T-helper 1 cell (primary cell): ENCODE measurements at places on chromosomes 13 and 19.

DNA sequence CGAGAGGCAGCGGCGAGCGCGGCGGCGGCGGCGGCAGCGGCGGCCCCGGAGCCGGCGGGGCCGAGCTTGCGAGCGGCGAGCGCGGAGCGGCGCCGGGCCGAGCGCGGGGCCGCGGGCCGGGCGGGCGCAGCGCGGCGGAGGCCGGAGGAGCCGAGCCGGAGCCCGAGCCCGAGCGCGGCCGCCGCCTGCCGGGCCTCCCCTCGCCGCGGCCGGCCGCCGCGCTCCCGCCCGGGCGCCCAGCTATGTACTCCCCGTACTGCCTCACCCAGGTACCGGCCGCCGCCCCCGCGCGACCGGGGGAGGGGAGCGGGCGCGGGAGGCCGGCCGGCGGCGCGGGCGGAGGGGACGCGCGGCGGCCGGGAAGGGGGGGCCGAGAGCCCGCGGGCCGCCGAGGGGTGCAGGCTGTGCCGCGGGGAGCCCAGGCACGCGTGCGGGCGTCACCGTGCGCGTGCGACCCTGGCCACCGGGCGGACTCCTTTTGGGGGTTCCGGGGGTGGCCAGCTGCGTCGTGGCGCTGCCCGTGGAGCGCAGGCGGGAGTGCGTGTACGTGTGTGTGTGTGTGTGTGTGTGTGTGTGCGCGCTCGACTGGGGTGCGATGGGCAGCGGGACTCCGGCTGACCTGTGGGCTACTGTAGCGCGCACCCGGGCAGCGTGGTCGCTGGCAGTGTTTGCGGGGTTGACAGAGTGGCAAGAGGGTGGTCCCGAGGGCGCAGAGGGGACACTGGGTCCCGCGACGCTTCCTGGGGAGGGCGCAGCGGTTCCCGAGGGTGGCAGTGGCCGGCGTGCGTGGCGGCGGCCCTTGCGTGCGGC, 526 bp downstream of the NFIX start:
- no peak for DNase-seq

- no peak for DNase-seq
These were observed 2321.0 kb downstream of the PCDH9 start for GRCh38 chr13:64909184-64909583.

- DNase-seq = no peak
These were observed 152.9 kb downstream of the EFNB2 start for GRCh38 chr13:106382534-106382933.

DNA sequence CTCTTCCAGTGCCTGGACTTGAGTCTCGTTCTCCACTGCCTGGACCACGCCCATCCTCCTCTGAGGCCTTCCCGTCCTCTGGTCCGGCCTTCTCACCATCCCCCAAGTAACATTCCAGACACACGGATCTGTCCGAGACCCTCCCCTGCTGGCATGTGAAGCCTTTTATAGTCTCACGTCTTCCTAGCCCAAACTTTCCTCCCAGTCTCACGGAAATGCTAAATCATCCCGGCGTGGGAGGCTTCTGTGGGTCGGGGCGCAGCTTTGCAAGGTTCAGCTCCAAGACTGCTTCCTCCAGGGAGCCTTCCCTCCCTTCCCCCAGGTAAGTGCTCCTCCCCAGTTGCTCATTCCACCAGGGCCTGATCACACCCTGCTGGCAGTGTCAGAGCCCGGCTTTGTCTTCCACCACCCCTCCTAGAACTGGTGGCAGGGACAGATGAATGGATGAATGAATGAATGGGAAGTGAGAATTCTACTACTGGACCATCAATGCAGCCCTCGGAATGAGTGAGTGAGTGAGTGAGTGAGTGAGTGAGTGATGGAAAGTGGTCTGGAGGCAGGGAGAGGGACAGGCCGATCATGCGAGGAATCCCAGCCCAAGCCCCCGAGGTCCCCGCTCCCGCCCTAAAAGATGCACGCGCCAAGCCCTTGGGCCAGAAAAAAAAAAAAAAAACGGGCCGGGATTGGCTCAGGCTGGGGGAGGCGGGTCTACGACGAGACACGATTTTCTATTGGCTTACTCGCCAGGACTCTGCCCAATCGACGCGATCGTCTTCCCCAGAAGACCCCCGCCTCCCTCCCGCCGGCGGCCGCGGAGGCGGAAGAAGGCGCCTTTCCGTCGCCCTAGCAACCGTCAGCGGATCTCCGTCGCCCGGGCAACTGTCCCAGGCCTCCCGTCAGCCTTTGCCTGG, 9.3 kb downstream of the EPHX3 start:
- peak; percentile 47 for DNase-seq

DNA sequence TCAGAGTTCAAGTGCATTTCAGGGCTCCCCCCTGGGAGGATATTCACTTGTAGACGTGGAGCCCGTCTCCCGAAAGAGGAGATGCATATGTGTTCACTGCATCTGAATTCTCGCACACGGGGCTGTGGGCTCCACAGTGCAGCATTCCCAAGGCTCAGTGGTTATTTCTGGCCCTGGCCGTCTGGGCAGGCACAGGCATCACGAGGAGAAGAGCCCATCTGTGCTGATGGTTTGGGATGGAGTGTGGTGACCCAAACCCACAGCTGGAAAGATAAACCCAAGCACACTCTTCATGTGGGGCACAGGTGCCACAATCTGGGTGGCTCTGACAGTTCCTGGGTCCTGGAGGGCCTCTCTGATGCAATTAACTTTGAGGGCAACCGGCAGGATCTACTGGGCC, 242.1 kb downstream of the TSHZ3 start:
- DNase-seq = no peak

DNA sequence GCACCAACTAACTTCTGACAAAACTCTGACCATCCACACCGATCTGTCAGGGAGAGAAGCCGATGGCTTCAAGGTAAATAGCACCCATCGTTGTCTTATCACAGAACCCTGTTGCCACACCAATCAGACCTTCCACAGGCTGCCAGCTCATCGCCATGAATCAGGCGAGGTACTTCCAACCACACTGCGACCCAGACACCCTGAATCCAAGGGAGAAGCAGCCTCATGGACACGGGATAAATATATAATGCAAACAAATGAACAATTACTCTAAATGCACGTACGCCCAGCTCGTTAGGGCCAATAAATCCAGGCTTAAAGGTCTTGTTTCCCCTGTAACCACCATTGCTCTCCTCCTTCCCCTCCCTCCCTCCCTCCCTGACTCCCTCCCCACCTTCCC, 20.8 kb downstream of the RANBP3 start:
- DNase-seq = no peak

DNA sequence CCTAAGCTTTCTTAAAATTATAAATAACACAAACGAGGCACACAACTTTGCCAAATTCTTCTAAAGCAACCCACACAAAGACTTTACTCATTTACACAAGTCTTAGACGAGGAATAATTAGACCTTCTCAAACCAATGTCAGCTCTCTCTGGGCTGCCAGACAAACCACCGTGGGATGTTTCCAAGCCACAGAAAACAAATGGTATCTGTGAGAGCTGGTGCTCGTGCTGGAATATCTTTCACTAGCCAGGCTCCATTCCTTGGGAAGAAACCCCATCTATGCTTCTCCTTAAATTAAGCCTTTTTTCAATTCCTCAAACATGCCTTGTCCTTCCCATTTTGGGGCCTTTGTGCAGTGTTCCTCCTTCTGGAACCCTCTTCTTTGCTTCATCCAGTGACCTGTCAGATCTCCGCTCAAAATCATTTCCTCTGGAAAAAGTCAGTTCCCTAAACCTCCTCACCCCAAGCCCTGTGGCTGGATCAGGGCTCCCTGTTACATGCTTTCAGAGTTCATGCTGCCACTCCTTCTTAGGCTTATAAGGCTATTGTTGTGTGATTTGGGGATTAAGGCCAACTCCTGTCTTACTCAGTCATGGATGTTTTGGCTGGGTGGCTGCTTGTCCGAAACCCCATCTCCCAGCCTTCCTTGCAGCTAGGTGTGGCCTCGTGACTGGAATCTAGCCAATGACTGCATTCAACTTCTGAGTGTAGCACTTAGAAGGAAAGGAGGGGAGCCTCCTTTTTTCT, 64.2 kb upstream of the GTF2F2 start:
- no peak for DNase-seq

- no peak for DNase-seq
These were observed 54.7 kb downstream of the MBNL2 start for GRCh38 chr13:97276862-97277269.

- DNase-seq = no peak
These were observed 26.8 kb upstream of the WDFY2 start for GRCh38 chr13:51557438-51557837.

- DNase-seq = no peak
These were observed 84.4 kb downstream of the ESD start for GRCh38 chr13:46712524-46712923.

- DNase-seq = no peak
These were observed 21.5 kb downstream of the EBPL start for GRCh38 chr13:49669735-49670309.

GRCh38 chr13:61253105-61253877, 162.4 kb downstream of the PCDH20 start:
- no peak for DNase-seq

DNA sequence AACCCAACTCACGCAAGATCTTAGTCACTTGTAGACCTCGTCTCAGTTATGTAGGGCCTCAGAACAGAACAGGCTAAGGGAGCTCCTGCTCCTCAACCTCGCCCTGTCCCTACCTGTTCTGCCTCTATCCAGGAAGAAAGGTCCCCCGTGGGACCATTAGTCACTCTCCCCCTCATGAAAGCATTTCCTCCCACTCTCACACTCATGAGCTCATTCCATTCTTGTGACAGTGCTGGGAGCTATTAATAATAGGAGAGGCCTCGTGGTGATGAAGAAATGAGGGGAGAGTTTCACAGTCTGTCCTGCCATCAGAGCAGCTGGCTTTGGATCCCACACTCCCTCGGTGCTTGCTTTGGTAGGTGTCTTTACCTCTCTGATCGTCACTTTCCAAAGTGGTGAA, 10.2 kb downstream of the PPP2R1A start:
- DNase-seq = no peak

DNA sequence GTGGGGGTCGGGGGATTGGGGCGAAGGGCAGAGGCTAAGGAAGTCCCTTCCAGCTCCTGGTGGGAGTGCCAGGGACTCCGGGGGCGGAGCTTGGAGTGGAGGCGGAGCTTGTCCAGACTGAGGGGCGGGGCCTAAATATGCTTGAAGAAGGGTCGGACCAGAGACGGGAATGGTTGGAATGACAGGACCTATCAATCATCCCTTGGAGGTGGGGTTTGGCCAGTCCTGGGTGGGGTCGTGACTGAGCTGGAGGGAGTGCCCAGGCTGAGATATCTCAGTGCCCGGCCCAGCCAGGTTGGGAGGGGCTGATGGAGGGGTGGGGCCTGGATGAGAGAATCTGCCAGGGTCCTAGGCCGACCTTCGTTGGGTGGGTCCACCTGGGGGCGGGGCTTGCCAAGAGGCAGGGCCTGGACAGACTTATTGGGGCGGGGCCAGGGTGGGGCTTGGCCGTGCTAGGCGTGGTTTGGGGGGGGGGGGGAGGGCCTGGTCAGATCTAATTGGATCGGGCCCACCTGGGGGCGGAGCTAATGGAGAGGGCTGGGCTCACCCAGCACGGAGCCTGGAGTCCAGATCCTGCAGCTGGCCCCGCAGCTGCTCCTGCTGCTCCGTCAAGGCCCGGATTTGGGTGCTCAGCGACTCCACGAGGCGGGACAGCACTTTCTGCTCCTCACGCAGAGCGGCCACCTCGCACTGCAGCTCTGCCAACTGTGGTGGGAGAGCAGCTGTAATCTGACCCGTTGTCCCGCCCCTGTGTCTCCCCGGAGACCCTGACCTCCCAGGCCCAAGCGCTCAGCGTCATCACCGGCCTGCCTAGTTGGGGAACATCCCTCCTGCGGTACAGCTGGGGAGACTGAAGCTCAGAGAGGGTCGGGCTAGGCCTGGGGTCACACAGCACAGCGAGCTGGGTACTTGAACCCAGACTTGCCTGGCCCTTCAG, 2.6 kb upstream of the WIZ start:
- no peak for DNase-seq

DNA sequence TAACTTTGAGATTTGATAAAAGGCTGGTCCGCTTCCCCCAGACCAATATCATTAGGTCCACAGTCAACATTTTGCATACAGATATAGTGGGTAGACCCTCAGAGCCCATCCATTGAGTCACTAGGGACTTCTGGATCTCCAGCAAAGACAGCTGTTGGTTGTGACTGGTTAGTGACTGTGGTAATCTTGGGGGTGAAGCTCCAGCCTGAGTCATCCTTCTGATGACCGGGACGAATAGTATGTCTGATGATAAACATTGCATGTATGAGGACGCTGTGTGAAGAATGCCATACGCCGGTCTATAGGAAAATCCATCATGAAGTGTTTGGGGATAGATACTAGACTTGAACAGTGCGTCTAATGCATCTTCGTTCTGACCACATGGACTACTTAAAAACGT, 307.0 kb downstream of the UQCRFS1 start:
- no peak for DNase-seq

GRCh38 chr19:29966588-29967249, 24.7 kb downstream of the URI1 start:
- no peak for DNase-seq

GRCh38 chr19:15266683-15267082, 34.4 kb upstream of the EPHX3 start:
- no peak for DNase-seq

DNA sequence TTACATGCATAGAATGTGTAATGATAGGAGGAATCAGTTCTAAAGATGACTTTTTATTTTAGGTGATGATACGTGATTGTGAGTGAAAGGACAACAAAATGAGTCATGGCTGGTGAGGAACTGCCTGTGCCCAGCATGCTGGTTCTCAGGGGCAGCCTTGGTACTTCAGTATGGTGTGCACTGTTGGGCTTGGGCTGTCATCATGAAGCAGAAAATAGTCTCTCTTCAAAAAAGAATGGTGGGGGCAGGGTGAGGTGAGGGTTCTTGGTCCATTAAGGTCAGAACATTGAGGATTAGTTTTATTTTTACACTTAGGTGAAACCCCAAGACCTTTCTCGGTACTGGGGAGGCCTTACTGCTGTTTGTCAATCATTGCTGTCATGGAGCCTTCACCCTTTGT, 309.5 kb downstream of the MTUS2 start:
- DNase-seq = no peak

- DNase-seq = no peak
These were observed 396.9 kb upstream of the SLITRK5 start for GRCh38 chr13:87274209-87274819.

GRCh38 chr13:94994506-94994905, 282.2 kb upstream of the SOX21 start:
- DNase-seq = no peak

GRCh38 chr13:113796964-113797676, 38.1 kb downstream of the TMEM255B start:
- DNase-seq = no peak

DNA sequence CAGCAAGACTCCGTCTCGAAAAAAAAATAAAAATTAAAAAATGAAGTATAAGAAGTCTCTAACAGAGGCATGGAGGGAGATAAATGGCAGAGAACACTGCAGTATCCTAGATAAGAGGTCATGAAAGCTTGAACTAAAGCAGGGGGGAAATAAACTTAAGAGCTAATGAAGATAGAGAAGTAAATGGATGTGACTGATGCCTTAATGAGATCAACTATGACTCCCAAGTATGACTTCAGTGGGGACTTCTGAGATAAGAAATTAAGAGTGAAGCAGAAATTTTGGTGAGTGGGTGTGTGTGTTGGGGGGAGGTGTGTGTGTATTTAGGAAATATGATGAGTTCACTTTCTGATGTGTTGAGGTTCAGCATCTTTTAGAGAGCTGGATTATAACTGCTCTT, 55.1 kb downstream of the DIAPH3 start:
- no peak for DNase-seq

- no peak for DNase-seq
These were observed 58.2 kb downstream of the EFNB2 start for GRCh38 chr13:106477303-106477702.
